ENCODE measurements at places on chromosomes 4 and X.

DNA sequence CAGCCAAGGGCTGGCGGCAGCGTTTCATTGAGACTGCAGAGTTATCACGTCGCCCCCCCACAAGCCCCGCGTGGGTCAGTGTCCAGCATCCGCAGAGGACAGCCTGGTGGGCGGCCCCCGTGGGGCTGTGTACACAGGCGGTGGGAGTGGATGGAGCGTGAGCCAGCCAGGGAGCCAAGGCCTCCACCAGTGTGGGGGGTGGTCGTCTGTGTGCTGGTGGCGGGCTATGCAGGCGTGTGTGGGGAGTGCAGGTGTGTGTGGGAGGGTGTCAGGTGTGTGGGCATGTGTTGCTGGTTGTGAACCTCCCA, 56.5 kb upstream of the NKX1-1 start:
- DNase-seq = no peak

DNA sequence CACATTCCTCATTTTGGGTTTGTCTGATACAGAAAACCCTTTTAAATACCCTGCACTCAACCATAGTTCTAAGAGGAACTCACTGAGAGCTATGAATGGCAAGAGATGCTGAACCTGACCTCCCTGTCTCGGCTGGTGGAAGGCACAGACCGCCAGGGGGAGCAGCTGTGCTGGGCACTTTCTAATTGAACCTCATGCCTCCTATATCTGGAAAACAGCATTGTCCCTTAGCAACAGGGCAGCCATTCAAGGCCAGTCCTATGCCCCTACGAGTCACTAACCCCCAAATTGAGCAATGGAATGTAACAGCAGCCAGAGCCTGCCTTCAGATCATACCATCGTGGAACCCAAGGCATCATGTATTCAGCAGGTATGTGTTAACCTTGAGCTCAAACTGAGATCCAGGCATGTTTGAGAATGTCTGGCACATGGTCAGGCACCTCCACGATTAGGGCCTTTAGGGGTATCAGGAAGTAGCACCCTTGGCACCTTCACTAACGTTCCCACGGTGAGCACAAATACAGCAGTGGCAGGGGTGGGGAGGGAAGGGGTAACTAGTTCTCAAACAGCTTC, 5.1 kb downstream of the USP27X start:
- peak; percentile 56 for DNase-seq

DNA sequence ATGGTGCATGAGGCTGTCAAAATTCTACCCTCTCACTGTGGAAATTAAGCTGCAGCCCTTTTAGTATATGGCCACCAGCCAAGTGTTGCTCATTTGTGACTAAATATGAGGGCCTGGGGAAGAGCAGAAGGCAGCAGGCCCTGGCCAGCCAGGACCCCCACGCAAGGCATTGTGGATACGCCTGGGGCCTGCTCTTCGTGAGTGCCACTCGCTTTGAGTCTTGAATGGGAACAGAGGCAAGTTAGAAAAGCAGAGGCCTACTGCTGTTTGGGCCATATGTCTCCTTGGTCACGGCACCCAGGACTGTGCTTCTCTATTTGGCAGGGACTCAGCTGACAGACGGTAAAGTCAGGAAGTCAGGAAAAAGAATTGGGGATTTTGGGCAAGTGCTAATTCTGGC, 10.9 kb downstream of the RTL5 start:
- DNase-seq = no peak

DNA sequence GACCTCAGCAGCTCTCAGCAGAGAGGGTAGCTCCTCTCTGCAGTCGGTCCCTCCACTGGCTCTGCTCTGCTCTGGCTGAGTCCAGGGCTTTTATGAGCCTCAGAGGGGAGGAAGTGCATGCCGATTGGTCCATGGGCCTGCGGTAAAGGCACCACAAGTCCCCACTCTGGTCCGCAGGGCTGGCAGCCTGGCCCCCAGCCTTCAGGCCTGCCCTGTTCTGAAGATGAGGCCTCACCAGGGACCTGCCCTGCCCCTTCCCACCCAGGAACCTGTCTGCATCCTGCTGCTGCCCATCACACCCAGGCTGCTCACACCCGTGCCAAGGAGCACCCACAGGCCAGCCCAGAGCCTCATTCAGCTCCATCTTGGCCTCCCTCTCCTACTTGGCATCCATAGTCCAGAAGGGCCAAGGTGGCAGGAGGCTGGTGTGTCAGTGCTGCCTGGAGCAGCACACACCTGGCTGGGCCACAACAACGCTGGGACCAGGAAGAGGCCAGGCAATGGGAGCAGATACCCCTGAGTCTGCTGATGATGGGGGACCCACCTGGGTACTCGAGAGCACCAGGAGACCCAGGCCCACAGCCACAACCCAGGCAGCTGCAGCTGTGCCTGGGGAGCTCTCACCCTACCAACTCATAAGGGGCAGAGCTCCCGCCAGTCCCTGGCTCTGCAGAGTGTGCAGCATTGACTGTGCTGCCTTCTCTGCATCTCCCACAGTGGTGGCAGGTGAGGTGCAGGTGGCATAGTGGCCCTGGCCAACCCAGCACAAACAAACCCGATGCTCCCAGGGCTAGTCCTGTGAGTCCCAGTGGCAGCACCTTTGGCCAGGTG, 191.9 kb upstream of the NUDT6 start:
- no peak for DNase-seq

DNA sequence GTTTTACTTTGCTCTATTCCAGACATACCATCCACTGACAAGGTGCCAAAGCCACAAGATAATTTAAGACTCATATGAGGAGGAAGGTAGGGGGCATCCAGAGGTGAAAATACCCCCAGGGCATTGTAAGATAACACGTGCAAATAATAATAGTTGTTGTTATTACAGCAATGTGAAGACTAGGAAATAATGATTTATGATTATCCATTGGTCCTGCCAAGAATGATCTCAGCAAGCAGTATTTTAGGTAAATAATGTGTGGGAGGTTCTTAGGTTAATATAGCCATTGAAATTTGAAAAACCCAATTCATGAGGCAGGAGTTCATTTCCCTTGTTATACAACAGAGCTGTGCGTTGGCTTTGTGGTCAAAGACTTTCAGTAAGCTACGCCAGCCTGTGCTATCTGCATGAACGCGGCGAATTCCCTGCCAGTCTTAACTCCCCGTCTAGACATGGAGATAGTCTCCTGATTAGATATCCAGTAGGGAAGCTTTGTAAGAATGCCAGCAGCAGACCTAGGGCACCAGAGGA, 47.2 kb upstream of the MXRA5 start:
- DNase-seq = no peak

DNA sequence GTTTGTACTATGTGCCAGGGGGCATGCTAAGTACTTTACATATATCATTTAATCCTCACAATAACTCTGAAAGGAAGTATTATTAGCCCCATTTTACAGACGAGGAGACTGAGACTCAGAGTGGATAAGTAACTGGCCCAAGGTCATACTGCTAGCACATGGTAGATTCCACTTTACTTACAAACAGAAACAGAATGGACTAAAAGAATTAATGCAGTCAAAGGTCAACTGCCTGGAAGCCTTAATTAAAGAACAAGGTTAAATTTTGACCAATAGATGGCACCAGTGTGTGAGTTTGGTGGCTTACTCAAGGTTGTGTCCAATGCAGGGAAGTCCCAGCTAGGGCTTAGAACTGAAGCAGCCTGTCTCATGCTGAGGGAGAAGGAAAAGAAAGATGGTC, 4.7 kb downstream of the RIPPLY1 start:
- peak; percentile 26 for DNase-seq

DNA sequence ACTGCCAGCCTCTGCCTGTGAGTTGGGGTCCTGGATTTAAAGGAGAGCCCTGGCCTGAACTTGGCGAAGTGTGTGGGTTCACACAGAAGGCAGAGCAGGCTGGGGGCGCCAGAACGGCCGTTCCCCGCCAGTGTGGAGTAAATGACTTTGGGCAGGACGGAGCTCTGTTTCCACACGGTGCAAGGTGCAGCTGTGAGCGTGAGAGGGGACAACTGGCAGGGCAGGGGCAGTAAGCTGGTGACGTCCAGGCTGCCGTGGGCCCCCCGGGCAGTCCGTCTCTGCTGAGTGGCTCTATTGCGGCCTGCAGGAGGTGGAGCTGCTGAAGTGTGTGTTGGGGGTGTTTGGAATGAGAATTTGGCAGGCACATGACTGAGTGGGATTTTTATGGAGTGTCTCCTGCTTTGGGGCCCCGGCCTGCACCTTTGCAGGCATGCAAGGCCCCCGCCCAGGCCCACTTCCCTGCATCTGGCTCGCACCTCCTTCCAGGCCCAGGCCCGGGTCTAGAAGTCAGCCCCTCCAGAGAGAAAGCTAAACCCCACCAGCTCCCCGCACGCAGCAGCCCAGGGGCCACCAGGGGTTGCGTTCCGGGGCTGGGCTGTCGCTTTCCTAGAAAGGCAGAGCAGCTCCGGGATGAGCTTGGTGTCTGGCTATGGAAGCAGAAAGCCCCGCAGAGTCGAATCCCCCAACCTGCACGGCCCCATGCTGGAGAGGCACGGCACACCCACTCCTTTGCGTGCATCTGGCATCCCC, 62.2 kb upstream of the GRPEL1 start:
- no peak for DNase-seq

- DNase-seq = no peak
Measured at GRCh38 chrX:110159235-110159634, 156.3 kb downstream of the TMEM164 start.

DNA sequence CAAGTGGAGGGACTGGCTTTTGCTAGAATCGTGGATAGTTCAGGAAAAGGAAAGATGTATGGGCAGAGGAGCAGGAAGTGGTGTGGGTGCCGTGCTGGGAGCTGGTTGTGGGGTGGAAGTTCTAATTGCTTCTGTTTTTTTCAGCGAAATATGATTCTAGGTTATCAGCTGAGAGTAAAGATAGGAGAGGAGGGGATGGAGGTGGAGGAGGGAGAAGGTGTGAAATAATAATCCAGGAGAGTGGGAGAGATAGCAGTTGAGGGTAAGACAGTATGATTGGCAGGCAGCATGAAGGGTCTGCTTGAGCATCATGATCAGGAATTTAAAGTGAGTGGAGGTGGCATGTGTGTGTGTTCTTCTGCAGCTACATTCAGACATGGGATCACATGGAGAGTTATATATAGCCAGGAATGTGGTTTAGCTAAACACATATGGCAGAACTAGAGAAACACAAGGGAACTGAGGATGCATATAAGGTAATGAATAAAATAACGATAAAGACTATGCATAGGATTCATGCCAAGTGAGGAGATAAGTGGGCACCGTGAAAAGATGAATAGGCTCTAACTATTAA, 133.7 kb downstream of the ANK2 start:
- DNase-seq = no peak

GRCh38 chrX:154032160-154032559, 12.5 kb upstream of the IRAK1 start:
- no peak for DNase-seq

DNA sequence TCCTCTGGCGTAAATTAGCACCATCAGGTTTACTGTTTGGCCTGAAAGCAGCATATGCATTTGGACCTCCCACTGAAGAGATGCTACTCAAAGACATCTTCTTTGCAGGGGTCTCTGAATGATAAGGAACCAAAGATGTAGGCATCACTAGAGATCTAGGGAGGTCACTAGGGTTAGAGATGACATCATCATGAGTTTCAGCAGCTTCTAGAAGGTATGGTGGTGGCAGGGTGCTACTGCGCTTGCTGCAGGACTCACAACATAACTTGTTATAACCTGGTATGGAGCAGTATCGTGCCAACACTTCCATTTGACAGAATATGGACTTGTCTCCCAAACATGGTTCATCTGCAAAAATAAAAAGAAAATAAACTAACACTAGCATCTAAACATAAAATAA, 251.6 kb downstream of the NPFFR2 start:
- DNase-seq = no peak

DNA sequence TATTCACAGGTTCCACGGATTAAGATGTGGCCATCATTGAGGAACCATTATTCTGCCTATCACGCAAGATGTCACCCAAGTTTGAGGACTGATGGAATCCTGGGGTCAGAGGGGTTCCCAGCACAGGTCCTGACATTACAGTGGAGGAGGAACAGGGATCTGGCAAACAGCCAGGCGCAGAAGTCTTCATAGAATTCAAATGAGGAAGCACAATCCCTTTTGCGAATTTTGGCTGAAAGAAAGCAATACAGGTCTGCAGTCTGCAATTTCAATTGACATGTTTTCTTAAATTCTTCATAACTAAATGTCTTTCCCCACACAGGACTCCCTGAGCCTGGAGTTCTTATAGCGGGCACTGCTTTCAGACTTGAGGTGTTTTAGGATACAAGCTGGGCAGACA, 14.5 kb downstream of the DOCK11 start:
- no peak for DNase-seq

GRCh38 chr4:2416564-2417225, 1.8 kb downstream of the ZFYVE28 start:
- no peak for DNase-seq

- no peak for DNase-seq
Measured at GRCh38 chr4:3868211-3869173, 102.3 kb downstream of the ADRA2C start.

Measured in NCI-H1417 (cell line).